ENCODE measurements at places on chromosomes 13 and 19. TPM values are rescaled to one million over a fixed set of nuclear protein-coding genes. Genes with fewer than 3 reads are reported as not detected.

DNA sequence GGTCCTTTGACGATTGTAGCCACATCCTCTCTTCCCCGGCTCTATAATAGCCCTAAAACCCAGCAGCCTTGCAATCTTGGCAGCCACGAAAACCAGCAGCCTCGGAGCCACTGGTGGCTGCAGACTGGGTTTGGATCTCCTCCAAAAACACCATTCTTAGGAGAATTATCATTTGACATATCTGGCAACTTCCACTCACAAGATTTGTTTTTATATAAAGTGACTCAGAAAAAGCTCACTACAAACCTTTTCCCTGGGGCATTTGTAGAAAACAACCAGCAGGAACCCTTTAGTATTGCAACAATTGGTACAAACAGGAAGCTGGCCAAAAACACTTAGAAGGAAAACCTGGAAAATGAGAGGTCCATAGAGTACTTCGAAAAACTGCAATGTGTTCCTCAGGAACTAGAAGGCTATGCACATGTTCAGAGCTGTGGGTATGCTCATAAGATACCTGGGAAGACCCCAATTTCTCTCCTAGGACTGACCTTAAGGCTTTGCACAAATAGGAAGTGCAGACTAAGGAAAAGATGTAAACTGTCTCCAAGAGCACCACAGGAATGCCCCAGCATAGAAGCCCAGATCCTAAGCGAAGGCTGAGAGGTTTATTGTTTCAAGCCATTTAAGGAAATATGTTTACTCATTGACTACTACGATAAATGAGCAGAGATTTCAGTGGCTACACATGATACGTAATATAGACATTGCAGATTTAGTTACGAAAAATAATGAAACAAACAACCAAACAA, 71.2 kb downstream of the MYO16 start:
- no peak overlapping the region for H3K27ac ChIP-seq
- DNase-seq: no peak
- H3K4me1 ChIP-seq: no peaks in the 10 kb centered on the region

The SERPINE3 gene
- total RNA-seq: not detected

- no peak for DNase-seq
- H3K27ac ChIP-seq: no peak overlapping the region
- no peaks in the 10 kb centered on the region for H3K27me3 ChIP-seq
- no peak overlapping the region for H3K4me3 ChIP-seq
- no peaks in the 10 kb centered on the region for H3K4me1 ChIP-seq
- no peaks in the 10 kb centered on the region for H3K36me3 ChIP-seq
Observed at GRCh38 chr19:11322269-11323024, 17.0 kb downstream of the RAB3D start.

The NXNL1 gene
- not detected for total RNA-seq

DNA sequence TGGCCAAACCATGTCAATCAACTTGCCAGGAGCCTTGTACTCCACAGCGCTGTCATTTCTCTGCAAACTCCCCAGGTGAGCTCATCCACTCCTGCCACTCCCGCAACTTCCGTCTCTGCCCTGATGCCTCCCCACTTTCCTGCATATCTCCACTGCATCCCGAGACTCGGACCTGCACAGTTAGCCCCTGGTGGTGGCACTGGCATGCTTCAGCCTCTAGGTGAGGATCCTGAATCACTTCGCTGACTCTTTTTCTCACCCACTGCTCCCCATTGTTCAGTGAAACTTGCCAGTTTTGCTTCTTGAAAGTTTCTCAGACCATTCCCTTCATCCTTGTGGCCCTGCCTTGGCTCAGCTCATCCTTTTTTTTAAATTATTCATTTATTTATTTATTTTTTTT, 3.4 kb upstream of the CTU1 start:
- no peak overlapping the region for H3K4me3 ChIP-seq
- no peaks in the 10 kb centered on the region for H3K4me1 ChIP-seq
- H3K27me3 ChIP-seq: peaks cover 4% of the 10 kb centered on the region
- H3K27ac ChIP-seq: no peak overlapping the region

GRCh38 chr13:73778242-73778864, 355.9 kb downstream of the KLF12 start:
- no peaks in the 10 kb centered on the region for H3K36me3 ChIP-seq
- no peak overlapping the region for H3K27ac ChIP-seq
- no peaks in the 10 kb centered on the region for H3K27me3 ChIP-seq
- DNase-seq: no peak

GRCh38 chr13:26052337-26052736, 521 bp upstream of the SHISA2 start:
- no peak overlapping the region for H3K27ac ChIP-seq
- peak overlapping the region; percentile 51 for H3K4me3 ChIP-seq
- peaks cover 10% of the 10 kb centered on the region for H3K4me1 ChIP-seq

DNA sequence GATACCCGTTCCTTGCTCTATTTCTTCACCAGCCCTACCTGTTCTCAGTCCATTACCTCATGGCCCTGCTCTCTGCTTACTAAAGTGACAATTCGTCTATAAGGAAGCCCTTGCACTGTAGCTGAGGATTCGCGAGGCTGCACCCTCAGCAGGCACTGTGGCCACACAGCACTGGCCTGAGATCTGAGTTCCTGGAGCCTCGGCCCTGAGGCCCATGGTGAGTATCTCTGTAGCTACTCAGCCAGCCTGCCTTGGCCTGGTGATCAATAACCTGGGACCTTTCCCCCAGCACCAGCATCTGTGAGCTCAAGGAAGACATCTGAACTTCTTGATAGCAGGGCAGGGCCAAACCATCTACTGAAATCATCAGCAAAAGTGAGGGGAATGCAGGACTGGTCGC, 90.7 kb downstream of the RGCC start:
- DNase-seq: no peak
- H3K4me1 ChIP-seq: no peaks in the 10 kb centered on the region
- no peaks in the 10 kb centered on the region for H3K36me3 ChIP-seq
- no peaks in the 10 kb centered on the region for H3K27me3 ChIP-seq

The GRIN2D gene
- total RNA-seq: 2.7 TPM

The GPR42 gene
- 0.33 TPM for total RNA-seq
